ENCODE measurements at places on chromosomes 1 and 21. TPM values are rescaled to one million over a fixed set of nuclear protein-coding genes. Genes with fewer than 3 reads are reported as not detected.
A peak's percentile ranks its signal among the peaks of the same experiment; 100 is the strongest.

DNA sequence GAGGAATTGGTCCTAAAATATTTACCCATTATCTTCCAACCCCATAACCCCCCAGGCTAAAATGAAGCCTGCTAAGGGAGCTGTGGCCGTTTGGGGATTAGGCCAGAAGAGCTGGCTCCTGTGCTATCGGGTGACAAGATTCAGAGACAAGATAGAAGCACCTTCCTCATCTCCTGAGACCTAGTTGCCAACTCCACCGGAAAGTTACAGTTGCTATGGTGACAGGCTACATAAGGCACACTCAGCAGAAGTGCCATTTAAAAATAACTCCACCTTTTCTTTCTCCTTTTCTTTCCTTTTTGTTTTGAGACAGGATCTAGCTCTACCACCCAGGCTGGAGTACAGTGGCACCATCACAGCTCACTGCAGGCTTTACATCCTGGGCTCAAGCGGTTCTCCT, 43.6 kb upstream of the ROR1 start:
- peak; percentile 60 for DNase-seq

DNA sequence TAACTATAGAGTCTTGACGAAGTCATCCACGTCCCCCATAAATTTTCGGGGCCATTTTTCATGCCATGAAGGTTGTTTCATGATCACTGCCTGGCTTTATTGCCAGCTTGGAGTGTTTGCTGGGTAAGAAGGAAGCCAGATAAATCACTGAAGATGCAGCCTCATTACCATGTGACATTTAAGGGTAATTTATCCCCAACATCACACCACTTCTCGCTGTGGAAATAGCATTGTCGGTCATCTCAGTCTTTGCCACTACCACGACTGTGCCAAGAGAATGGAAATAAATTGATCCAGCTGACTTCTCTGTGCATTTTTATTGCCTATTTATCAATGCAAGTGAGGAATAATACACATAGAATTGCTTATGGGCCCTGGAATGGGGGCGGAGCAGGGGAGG, 617.9 kb downstream of the AJAP1 start:
- DNase-seq = no peak

GRCh38 chr1:116377541-116378529, 4.8 kb downstream of the ATP1A1 start:
- DNase-seq = peak; percentile 67

DNA sequence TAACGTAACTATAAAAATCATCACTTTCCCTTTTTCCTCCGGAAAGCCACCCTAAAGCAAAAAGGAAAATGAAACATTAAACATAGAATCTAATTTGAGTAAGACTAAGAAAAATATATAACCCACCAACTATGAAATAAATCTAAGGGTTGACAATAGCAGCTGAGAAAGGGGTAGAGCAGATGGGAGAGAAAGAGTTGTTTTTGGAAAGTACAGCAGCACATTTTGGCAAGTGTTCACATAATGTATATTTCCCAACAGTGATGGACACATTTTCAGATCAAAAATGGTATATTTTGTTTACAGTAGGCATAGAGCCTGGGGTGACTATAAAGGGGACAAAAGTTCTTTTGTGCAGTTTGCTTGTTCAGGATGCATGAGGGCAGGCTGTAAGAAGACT, 1287.4 kb upstream of the B3GALT2 start:
- no peak for DNase-seq

DNA sequence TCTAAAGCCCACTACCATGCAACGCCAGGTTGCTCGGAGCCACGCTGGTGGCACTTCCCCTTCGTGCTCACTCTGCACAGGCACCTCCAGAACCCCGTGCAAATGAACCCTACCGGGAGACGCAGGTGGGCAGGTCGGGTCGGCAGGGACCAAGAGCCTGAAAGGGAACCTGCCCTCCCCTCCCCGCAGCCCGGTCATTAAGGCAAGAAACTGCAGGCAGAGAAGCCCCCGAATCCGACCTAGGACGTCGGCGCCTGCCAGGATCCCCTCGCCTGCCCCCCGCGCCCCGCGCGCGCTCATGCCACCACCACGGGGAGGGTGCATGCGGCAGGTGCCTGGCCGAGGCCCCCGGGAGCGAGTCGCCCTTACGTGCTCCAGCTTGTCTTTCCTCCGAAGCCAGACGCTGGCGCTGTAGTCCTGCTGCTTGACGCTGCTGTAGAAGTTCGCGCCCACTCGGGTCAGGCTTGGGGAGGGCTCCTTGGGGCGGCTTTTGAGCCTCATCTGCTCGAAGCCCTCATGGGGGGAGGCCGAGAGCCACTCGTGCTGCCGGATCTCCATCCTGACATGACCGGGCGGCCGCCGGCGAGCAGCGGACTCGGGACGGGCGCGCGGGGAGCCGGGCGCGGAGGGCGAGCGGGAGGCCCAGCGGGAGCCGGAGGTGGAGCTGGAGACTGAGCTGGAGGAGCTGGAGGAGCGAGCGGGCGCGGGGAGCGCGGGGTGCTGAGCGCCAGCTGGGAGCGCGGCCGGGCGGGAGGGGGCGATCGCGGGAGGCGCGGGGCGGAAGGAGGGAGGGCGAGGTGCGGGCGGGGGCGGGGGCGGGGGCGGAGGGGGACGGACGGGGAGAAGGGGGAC, 552 bp downstream of the PLD5 start:
- DNase-seq = peak; percentile 67

DNA sequence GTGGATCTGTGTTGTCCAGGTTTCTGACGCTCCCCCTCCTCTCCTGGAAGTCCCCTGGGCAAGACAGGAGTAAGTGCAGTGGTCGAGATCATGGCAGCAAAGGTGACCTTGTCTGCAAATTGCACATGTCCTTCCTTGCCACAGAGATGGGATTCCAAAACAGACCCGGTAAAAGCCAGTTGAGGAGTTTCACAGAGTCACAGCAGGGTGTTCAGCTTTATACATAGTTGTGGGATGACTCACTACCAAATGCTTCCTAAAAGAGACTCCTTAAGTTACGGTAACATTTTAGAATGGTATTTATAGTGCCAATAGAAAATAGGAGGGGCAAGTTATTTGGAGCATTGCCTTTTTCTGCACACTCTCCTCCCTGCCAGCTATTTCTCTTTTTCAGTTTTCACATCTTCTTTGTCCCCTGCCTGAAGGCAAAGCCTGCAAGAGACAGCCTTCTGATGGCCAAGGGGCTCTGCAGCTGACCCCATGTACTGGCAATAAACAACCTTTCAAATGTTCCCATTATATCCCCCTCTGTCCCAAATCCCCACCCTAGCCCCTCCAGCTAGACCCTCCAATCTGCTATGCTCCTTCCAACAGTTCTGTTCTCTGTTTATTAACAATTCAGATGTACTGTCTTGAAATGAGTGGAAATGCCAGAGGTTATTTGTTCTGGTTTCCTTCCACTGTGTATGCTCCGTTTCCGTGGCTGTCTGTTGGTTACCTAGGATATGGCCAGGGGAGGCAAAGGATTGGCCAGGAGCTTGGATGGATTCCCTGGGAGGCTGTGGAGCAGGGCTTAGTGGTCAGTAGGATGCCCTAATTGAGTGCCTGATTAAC, 115.0 kb downstream of the TGFB2 start:
- peak; percentile 70 for DNase-seq

ID3 gene
- 470 TPM for total RNA-seq

All from Caki2 (cell line).